ENCODE measurements at places on chromosomes 4 and X. TPM values are rescaled to one million over a fixed set of nuclear protein-coding genes. Genes with fewer than 3 reads are reported as not detected.

- H3K27me3 ChIP-seq, result no peaks in the 10 kb centered on the region
- H3K4me3 ChIP-seq, result no peak overlapping the region
- no peak for DNase-seq
- no peak overlapping the region for H3K27ac ChIP-seq
- H3K36me3 ChIP-seq, result no peaks in the 10 kb centered on the region
These were observed 3.5 kb downstream of the CCNI start for GRCh38 chr4:77072195-77072753.

DNA sequence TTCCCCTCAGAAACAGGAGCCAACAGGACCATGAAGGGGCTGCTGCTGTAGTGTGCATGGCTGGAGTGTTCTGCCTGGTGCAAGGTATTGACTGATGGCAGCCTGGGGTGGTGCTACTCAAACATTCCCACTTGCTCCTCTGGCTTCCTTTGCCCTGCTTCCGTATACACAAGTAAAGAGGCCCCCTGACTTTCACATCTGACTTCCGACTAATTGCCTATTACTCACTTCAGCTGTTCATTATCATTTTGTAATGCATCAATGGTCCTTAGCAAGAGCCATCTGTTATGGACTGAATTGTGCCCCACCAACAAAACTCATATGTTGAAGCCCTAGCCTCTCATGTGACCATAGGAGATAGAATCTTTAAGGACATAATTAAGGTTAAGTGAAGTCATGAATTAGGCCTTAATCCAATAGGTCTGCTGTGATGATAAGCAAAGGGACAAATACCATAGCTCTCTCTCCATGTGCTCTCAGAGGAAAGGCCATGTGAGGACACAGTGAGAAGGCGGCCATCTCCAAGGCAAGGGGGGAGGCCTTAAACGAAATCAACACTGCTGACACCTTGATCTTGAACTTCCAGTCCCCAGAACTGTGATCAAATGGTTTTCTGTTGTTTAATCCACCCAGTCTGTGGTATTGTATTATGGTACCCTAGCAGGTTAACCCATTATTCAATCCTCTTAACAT is 122.5 kb upstream of the CLNK start:
- no peak for DNase-seq
- no peak overlapping the region for H3K4me3 ChIP-seq
- H3K36me3 ChIP-seq, result no peaks in the 10 kb centered on the region
- H3K27ac ChIP-seq, result no peak overlapping the region
- H3K4me1 ChIP-seq, result no peaks in the 10 kb centered on the region

DNA sequence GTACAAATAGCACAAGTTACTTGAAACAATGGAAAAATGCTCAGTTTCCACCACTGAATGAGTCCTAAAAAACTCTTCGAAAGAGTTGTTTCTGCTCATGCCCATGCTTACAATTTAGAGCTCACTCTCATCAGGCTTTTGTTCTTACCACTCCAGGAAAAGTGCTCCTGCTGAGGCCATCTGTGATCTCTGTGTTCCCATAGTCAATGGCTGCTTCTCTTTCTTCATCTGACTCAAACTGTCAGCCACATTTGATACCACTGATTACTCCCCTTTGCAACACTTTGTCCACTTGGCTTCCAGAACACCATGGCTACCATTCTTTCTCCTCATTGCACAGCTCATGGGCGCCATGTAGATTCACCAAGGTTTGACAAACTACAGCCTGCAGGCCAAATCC is 80.0 kb upstream of the SLC34A2 start:
- no peak overlapping the region for H3K4me3 ChIP-seq
- no peak overlapping the region for H3K27ac ChIP-seq
- no peaks in the 10 kb centered on the region for H3K4me1 ChIP-seq
- no peak for DNase-seq
- H3K27me3 ChIP-seq, result no peaks in the 10 kb centered on the region
- H3K36me3 ChIP-seq, result no peaks in the 10 kb centered on the region

DNA sequence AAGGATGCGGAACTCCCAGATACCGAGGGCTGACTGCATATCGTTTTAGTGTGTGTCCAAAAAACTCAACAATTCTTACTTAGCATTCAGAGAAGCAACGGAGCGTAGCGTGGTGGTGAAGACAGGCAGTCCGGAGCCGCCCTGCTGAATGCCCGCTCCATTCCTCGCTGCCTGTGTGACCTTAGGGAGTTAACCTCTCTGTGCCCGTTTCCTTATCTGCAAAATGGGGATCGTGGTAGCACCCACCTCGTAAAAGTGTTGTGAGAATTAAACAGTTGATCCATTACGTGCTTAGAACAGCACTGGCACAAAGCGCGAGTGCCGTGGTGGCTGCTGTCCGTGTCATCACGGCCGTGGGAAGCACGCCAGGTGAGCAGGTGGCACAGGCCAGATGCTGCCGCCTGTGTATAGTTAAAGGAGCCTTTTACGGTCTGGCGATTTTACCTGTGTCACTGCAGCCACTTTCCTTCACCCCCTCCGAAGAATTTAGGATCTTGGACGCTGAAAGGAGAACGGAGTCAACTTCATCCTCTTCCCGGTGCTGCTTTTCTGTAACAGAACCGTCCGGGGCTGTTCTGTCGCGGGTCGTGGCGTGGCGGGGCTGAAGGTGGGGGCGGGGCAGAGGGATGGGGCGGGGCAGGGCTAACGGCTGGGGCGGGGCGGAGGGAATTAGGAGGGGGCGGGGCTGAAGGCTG is 885 bp downstream of the CCDC110 start:
- no peaks in the 10 kb centered on the region for H3K4me1 ChIP-seq
- H3K4me3 ChIP-seq, result peak overlapping the region; percentile 77
- H3K27ac ChIP-seq, result peak overlapping the region; percentile 81

GRCh38 chrX:20140420-20140819 is 1.2 kb downstream of the EIF1AX start:
- no peaks in the 10 kb centered on the region for H3K27me3 ChIP-seq
- H3K4me1 ChIP-seq, result peaks cover 23% of the 10 kb centered on the region
- peak overlapping the region; percentile 93 for H3K27ac ChIP-seq
- no peak for DNase-seq
- H3K36me3 ChIP-seq, result peaks cover 48% of the 10 kb centered on the region

- H3K4me1 ChIP-seq, result no peaks in the 10 kb centered on the region
- no peaks in the 10 kb centered on the region for H3K36me3 ChIP-seq
- H3K27ac ChIP-seq, result no peak overlapping the region
These were observed 90.4 kb downstream of the EIF4E start for GRCh38 chr4:98838531-98838930.

DNA sequence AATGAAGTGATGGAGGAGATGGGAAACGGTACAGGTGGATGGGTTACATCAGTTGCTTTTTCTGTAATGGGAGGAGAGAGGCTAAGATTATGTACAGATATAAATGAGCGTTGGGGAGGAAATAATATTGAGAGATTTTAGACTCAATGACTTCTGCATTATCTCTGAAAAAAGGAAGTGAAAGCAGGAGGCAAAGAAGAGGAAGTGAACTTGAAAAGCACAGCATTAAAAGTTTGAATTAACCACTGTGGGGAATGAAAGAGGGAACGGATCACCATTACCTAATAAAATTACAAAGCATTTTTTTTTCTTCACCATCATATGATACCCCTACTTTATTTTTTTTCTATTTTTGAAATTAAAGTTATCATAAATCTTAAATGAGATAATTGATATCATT is 1025.5 kb downstream of the RPA4 start:
- no peaks in the 10 kb centered on the region for H3K27me3 ChIP-seq
- H3K4me1 ChIP-seq, result no peaks in the 10 kb centered on the region
- H3K4me3 ChIP-seq, result no peak overlapping the region

- no peak overlapping the region for H3K4me3 ChIP-seq
- no peaks in the 10 kb centered on the region for H3K36me3 ChIP-seq
- H3K27me3 ChIP-seq, result no peaks in the 10 kb centered on the region
- no peak for DNase-seq
- no peak overlapping the region for H3K27ac ChIP-seq
These were observed 25.0 kb downstream of the MFAP3L start for GRCh38 chr4:170001011-170001744.

The SLC2A9 gene
- 1.3 TPM for total RNA-seq

The PRKG2 gene
- total RNA-seq, result not detected

The HGFAC gene
- total RNA-seq, result 0.32 TPM

The MGAT4D gene
- total RNA-seq, result not detected

The HS6ST2 gene
- 6.4 TPM for total RNA-seq
